ENCODE measurements at places on chromosomes 16 and 17.

- no peak for DNase-seq
Measured at GRCh38 chr17:27873746-27874145, 19.4 kb downstream of the LYRM9 start.

GRCh38 chr17:77768248-77768852 lies 190.2 kb upstream of the TNRC6C start:
- no peak for DNase-seq

GRCh38 chr16:57889522-57889921 lies 81.4 kb downstream of the CNGB1 start:
- DNase-seq: no peak

- no peak for DNase-seq
Measured at GRCh38 chr16:25228372-25228771, 11.6 kb downstream of the AQP8 start.

GRCh38 chr16:75311383-75311938 lies 60.0 kb upstream of the BCAR1 start:
- no peak for DNase-seq

- DNase-seq: no peak
Measured at GRCh38 chr16:23833960-23834685, 1.7 kb upstream of the PRKCB start.

GRCh38 chr17:50165867-50166517 lies at the start of gene SGCA:
TSS of gene SGCA (plus strand) at chr17:50166005. CDS start at chr17:50166041, 36 bp downstream.
- no peak for DNase-seq

- no peak for DNase-seq
Measured at GRCh38 chr16:46748775-46749705, 896 bp upstream of the MYLK3 start.

GRCh38 chr16:2002406-2003230 lies 7.0 kb downstream of the ZNF598 start:
- DNase-seq: no peak

DNA sequence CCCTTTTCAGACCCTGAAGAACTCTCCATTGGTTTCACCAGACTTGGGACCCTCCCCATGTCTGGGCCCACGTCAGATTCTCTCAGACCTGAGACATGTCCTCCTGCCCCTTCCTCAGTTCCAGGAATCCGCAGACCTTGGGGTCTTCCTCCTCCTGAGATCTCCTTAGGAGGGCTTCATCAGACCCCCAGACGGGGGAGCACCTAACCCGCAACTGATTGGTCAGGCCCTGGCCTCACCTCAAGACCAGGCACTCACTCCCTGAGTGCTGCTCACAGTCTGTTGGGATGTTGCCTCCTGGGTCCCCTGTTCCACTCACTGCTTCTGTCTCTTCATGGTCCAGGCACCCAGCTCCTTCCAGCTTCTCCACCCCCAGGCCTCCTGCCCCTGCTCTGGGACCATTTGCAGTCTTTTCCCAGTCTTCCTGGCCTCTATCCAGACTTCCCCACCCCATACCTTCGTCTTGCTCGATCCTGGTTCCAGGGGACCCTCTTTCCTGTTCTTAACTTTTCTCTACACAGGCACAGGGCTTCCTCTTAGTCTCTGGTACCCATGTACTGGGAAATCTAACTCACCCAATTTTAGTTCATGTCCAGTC lies 1.2 kb downstream of the GID4 start:
- no peak for DNase-seq

DNA sequence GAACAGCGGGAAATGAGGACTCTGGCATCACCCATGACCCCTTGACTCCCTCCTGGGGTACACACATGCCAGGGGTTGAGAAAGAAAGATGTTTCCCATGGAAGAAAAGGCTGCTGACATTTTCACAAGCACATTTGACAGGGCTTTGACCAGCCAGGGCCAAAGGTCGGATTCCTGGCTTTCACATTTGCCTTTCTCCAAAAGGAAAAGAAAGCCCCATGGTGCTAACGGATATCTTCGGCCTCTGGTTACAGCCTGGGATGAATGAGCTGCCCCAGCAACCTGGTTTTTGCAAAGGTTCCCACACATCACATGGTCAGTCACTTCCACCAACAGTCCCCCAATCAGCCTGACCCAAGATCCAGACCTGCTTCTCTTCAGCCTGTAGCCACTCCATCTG lies 478.2 kb upstream of the CDH11 start:
- DNase-seq: no peak

DNA sequence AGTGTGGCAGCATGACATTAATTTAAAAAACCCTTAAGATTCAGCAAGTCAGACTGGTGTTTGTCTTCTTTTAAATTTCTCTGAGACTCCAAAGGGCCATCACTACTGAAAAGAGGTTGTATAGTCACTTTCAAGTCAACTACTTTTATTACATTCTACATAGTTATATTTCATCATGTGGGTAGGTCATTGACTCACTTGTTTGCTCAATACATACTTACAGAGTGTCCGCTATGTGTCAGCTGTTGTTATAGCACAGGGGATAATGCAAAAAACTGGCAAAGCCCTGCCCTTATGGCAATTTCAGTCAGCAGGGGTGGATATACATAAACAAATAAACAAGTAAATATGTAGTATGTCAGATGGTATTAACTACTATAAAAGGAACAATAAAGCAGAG lies 2.5 kb upstream of the MYH4 start:
- no peak for DNase-seq

DNA sequence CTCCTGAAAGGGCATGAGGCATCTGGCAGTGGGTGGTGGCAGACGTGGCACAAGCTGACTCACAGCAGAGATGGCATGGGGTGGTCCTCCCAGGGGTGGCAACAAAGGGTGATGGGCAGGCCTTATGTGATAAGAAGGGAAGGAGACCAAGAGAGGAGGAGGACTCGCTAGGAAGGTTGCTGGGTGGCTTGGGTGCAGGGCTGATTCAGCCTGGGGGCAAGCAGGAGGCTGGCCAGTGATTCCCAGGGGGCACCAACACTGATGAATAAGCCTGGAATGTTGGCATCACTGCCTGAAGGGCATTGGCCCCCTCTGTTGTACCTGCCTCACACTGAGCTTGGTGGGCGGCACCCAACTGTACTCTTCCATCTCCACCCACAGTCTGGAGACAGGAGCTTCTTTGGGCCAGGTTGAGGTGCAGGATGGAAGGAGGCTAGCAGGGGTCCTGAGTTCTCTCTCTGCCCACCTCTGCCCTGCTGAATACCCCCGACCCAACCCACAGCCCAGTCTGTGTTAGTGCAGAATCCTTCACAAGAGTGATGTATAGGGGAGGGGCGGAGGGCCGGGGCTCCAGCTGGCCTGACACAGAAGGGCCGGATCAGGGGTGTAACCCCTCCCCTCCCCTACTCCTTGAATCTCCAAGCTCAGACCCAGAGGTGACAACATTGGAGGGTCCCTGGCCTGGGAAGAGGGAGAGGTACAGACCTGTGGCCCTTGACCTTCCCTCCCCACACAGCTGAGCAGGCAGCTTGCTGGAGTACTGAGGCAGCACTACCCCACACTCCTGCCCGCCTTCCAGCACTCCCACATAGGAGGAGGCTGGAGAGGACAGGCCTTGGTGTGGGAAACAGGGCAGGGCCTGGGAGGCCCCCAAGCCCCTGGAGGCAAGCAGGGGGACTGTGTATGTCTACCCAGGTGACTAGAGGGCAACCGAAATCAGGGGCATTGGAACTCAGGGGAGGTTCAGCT lies 2.6 kb downstream of the STAC2 start:
- no peak for DNase-seq

GRCh38 chr16:81933361-81933760 lies 77.9 kb downstream of the SDR42E1 start:
- no peak for DNase-seq

DNA sequence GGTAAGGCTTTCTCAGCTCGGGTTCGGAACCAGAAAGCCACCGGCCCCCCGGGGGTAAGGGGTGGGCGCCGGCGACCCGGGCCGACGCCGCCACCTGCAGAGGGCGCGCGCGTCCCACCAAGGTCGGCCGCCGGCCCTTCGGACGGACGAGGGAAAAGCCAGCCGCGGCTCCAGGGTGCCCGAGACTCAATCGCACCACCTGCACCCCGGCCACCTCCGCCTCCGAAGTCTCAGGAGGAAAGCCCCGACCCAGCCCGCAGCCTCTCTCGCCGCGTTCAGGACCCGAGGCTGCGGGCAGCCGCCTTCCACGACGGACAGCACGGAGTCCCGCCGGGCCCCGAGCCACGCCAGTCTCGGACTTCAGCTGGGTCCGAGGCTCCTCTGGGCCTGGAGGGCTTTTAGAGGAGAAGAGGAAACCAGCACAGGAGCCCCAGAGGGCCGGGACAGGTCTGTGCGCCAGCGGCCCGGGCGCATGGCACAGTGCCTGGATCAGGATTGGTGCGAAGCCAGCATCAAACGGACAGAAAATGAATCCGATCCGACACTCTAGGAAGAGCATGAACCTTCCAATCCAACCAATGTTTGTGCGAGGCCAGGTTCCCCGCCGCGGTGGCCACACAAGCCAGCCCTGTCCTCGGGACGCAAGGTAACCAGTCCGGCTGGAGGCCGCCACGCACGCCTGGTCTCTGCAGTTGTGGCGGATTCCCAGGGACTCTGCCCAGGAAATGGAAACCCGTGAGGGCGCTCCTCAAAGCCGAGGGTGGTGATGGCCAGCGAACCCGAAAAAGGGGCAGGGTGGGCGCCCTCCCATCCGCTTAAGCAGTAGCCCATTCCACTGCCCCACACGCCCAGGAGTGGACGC lies 6.7 kb downstream of the CBX8 start:
- no peak for DNase-seq

GRCh38 chr17:28972437-28972836 lies 21.1 kb upstream of the PHF12 start:
- DNase-seq: no peak

GRCh38 chr17:14827396-14827919 lies 437.7 kb downstream of the PMP22 start:
- no peak for DNase-seq

GRCh38 chr16:81599034-81599744 lies 154.6 kb downstream of the CMIP start:
- DNase-seq: no peak

- no peak for DNase-seq
Measured at GRCh38 chr17:4487296-4487695, 11.4 kb upstream of the SPNS2 start.

- DNase-seq: no peak
Measured at GRCh38 chr17:49157784-49158183, 25.2 kb downstream of the B4GALNT2 start.

DNA sequence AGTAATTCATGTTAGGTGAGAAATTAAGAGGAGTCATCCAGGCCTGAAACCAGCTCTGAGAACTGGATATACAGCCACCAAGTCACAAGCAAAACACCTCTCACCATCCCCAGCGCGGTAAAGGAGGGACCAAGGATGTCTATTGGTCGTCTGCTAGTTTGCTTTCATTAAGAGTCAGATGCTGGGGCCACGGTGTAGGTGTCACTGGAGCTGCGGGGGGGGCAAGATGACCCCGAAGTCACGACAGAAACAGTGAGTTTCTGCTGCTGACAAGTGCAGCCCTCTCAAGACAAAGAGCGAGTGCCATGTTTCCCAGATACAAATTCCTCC lies 790 bp downstream of the NCBP3 start:
- no peak for DNase-seq

DNA sequence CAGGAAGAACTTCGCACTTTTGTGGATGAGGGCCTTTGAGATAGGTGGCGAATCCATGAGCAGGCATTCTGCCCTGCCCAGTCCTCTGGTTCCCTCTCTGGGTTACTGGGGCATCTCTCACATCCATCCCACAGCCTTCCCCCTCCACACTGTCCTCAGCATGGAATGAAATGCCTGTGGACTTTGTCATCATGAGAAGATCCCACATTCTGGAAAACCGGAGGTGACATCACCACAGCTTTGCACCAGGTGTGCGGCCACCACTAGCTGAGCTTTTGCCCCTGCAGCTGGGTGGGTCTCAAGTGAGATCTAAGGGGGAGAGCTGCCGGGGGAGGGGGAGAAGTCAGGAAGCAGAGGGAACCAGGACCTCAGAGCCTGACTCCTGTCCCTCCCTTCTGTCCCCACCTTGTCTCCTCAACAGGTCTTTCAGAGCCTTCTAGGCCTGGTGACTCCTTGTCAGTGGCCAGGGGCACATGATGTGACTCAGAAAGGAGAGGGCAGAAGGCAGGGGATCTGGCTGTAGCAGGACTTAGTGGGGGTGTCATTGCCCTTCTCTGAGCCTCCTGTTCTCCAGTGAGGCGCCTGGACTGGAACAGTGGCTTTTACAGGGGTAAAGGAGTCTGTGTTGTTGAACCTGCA lies 40.0 kb upstream of the DLX4 start:
- no peak for DNase-seq

- DNase-seq: no peak
Measured at GRCh38 chr17:11986942-11987329, 10.3 kb downstream of the ZNF18 start.

DNA sequence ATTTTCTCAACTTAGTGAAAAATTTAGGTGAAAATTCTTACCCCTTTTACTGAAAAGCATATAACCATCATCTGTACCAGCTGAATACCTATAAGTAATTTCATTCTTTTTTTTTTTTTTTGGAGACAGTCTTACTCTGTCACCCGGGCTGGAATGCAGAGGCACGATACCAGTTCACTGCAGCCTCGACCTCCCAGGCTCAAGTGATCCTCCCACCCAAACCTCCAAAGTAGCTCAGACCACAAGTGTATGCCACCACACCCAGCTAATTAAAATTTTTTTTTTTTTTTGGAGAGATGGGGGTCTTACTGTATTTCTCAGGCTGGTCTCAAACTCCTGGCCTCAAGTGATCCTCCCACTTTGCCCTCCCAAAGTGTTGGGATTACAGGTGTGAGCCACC lies 33.8 kb downstream of the TUBD1 start:
- no peak for DNase-seq

DNA sequence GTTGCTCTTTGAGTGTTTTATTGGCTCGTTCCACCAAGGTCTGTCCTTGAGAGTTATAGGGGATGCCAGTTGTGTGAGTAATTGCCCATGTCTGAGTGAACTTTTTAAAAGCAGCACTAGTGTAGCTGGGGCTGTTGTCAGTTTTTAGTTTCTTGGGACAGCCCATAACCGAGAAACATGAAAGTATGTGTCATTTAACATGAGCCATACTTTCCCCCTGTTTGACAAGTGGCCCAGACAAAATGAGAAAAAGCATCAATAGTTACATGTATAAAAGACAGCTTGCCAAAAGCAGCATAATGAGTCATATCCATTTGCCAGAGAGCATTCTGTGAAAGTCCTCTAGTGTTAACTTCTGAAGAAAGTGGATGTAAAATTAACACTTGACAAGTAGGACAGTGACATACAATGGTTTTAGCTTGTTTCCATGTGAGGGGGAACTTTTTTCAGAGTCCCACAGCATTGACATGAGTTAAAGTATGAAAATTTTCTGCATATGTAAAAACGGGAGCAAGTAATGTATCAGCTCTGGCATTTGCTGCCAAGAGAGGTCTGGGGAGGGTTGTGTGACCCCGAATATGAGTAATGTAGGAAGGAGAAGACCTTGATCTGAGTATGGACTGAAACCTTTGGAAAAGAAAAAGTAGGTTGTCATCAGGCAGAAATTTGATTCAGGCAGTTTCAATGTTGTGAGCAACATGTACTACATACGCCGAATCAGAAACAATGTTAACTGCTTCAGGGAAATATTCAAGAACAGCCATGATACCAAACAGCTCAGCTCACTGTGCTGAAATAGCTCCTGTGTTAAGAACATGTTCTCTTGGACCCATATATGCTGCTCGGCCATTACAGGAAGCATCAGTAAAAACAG lies 56.8 kb upstream of the ARL4D start:
- no peak for DNase-seq

Data from activated T-helper 1 cell treated with Interleukin-2 at 50 U/mL for 16 hours (primary cell).